ENCODE measurements at places on chromosomes 1 and 21. TPM values are rescaled to one million over a fixed set of nuclear protein-coding genes. Genes with fewer than 3 reads are reported as not detected.

CD1C gene
- total RNA-seq = not detected

- no peak for DNase-seq
Observed at GRCh38 chr1:226581650-226582330, 33.2 kb downstream of the STUM start.

GRCh38 chr21:41482301-41482700 lies 25.7 kb downstream of the TMPRSS2 start:
- no peak for DNase-seq

DNA sequence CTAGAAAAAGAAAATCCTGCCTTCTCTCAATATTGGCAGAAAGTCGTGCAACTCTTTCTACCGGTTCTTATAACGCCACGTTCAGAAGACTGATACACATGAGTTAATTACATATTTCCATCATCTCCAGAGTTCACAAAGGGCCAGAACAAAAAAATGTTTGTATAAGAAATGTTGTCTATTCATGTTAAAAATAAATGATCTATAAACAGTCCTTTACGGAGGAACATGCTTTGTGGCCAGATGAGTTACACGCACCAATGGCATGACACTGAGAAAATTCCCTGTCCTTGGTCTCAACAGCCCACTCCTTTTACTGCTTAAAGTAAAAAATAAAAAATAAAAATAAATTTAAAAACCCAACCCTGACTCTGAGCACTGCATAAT lies 29.5 kb downstream of the C2CD2 start:
- DNase-seq = no peak

GRCh38 chr1:5430136-5430535 lies 562.1 kb downstream of the NPHP4 start:
- no peak for DNase-seq

DMRTA2 gene
- total RNA-seq = not detected

IFFO2 gene
- 23.0 TPM for total RNA-seq

- no peak for DNase-seq
Observed at GRCh38 chr1:25245809-25246599, 1.2 kb downstream of the RSRP1 start.

UBL4B gene
- total RNA-seq = not detected

DNA sequence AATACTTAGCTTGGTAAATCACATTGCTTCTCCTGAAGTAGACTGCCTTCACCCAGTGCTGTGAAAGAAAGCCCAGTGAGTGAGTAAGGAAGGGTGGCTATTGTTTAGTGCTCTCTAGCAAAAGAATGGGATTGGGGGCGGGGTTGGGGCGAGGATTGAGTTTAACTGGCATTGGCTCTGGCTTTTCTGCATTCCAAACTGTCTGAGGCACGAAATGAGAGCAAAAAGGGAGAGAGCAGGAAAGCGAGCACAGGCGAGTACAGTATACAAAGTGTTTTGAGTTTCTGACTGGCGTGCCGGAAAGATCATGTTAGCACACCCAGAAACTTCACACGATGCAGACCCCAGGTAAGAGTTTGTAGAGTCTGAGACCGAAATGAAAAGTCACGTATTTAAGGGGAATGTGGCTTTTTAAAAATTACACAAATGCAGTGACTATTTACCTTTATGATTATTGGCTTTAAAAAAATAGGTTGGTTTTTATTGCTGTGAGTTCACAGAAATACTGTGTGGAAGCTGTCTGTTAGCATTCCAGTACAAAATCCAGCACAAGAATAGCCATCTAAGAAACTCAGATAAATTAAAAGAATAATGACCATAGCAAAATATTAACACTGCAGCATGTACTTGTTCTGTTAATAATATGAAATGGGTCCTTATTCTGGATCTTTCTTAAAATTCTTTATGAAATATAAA lies 155.4 kb downstream of the CLEC20A start:
- DNase-seq = no peak

BCAR3 gene
- total RNA-seq = 4.8 TPM

DNA sequence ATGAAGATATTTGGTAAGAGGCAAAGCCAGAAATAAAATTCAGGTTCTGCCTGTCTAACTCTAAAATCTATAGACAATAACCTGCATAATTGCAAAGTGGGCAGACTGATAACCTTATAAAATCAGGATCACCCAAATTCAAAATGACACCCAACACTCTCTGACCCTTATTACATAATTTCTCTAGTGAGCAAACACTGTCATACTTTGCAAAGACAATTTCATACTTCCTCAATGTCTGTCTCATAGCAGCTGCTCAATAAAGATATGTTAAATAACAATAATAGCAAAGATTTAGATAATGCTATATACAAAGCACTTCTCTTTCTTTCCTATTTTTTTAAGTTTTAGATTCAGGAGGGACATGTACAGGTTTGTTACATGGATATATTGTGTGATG lies 118.5 kb downstream of the UCHL5 start:
- DNase-seq = no peak

- DNase-seq = no peak
Observed at GRCh38 chr1:216914974-216915373, 191.7 kb upstream of the ESRRG start.

AK5 gene
- 0.59 TPM for total RNA-seq

RNU1-2 gene
- 2,332 TPM for total RNA-seq

GRCh38 chr1:204499511-204500468 lies 5.2 kb upstream of the PIK3C2B start:
- no peak for DNase-seq

DNA sequence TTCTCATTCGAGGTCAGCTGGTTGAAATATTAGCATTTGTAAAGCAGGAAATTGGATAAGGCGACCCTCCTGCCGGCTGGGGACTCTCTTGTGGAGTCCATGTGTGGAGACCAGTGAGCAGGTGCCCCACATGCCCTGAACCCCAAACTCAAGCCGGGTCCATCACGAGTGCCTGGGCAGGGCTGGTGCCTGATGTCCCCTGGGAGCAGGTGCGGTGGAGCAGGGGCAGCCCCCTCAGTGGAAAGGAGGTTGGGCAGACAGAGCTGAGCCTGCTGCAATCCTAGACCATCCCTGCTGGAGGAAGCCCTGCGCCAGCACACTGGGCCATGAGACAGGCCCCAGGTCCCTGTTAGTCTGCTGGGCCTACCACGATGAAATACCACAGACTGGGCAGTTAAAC lies 395.6 kb downstream of the NPHP4 start:
- DNase-seq = no peak

DNA sequence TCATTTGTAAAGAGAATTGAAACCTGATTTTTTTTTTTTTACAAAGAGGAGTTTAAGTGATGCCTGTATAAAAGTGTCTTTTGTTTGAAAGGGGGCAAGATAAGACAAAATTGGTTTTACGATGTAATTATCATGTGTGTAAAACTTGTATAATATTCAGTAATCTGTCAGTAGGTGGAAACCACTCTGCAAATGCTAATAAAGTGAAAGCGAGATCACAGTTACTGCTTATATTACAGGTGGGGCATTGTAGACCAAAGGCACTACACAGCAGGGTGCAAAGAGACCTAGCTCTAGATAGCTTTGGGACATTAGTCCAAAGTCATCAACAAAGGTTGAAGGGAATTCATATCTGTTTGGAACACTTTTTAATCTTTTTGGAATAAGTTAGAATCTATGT lies 174.2 kb downstream of the LHX8 start:
- DNase-seq = no peak

GRCh38 chr1:114328361-114328904 lies 174.8 kb upstream of the SYT6 start:
- DNase-seq = no peak

DNA sequence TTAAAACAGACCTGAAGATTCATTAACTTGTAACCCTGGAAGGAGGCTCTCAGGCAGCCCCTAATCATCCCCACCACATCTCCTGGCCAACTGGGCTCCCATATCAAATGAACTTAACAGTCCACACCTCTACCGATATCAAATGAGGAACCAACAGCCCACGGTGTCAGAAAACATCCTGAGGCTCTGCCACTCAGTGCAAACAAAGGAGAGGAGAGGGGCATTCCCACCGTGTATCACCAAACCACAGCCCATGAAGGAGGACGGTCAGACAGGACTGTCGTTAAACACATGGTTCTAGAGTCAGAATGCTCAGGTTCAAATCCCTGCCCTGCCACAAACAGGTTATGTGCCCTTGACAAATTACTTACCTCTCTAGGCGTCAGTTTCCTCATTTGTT lies 52.5 kb downstream of the ERI3 start:
- no peak for DNase-seq

GRCh38 chr1:54381524-54381923 lies 24.7 kb downstream of the SSBP3 start:
- no peak for DNase-seq

GRCh38 chr21:31731056-31731856 lies 662 bp downstream of the SCAF4 start:
- peak; percentile 42 for DNase-seq

- DNase-seq = no peak
Observed at GRCh38 chr1:6832531-6833188, 47.4 kb downstream of the CAMTA1 start.

- DNase-seq = no peak
Observed at GRCh38 chr1:225448146-225448805, 20.4 kb upstream of the LBR start.

DNA sequence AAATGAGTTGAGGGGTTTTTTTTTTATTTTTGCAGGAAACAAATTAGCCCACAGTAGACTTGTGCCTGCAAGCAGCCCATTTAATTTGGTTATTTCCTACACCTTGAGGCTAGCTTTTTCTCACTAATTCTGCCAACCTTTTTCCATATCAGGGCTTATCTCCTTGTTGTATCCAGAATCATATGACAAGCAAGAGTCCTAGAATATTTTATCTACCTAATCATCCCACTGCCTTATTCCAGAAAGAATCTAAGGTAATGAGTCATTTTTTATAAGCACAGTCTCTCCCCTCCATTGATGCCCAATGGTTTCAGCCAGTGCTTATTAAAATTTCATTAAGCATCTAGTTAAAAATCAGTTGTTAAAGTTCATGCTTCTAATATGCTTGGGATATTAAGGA lies 324.1 kb downstream of the BARHL2 start:
- no peak for DNase-seq

F3 gene
- total RNA-seq = 67.2 TPM

LCE2A gene
- total RNA-seq = not detected

DNA sequence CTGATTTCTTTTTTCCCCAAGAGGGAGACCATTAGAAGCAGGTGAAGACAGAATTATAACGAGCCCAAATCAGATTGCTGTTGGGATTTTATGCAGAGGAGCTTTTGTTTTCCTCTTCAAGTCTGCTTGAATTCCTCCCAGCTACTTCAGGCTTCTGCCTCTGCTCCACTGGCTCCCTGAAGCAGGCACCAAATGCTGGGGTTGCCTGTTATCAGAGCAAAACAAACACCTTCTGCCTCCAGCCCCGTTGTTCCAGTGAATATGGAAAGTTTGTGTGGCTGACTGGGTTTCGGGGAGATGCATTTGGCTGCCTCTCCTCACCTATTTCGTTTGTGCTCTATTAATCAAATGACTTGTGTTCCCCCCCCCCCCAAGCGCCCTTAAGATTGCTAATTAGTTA lies 209.2 kb downstream of the URB2 start:
- DNase-seq = no peak

DNA sequence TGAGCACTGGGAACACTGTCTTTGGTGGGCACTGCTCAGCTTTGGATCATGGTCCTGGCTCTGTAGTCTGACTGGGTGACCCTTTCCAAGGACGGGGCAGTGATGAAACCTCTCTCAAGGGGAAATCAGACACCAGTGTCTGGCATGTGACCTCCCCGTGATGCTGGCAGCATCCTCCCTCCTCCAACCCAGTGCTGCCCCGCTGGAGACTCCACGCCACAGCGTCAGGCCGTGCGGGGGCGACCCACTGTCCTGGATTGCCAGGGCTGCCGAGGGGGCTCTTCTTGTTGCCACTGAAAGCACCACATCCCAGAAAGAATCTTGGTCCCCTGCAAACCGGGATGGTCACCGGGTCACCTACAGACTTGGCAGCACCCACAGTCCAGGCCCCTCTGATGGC lies 146.4 kb upstream of the ARHGEF16 start:
- no peak for DNase-seq

GRCh38 chr1:54245501-54245900 lies 45.5 kb downstream of the MRPL37 start:
- no peak for DNase-seq

- DNase-seq = no peak
Observed at GRCh38 chr21:46146856-46147255, 8.5 kb downstream of the FTCD start.

DNA sequence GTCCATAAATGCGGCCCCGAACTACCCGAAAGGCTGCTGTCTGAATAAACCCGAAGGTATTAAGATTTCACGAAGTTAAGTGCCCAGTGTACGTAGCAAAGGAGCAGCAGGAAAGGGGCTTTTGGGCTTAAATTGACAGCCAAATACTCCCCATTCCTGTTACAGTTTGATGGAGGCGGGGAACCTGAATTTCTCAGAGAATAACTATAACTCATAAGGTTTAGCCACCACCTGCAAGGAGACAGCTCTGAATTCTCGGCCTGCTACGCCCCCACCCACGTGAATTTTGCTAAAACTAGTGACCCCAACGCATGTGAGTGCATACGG lies 5.2 kb downstream of the GFI1 start:
- no peak for DNase-seq

DNA sequence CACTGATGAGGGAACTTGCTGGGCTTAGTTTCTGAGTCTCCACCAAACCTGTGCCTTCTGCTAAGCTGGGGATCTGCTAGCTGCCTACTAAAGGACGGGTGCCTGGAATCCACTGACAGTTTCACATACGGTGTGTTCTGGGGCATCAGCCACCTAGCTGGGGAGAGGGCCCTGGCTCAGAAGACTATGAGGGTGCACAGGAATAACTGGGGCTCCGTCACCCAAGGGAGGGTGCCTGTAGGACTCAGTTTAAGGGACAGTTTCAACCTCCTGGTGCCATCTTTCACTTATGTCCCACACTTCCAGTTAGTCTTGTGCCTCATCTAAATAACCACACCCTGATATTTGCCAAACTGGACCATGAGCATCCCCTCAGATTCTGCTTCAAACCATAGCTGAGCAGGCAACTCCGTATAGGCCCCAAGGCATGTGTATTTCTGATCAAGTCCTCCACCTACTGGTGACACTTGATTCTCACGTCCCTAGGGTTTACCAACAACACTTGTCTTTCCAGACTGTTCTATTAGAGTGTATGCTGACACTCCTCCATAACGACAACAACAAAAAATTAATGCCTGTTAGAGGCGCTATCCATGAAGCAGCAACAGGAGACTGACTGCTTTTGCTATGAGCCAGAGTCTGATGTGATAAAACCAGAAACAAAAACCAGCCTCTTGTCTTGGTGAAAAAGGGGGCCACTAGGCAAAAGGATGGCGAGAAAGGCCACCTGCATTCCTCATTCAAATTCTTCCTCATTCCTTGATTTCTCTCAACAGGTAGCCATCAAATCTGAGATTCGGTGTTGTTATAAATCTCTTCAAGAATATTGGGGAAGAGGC lies 55.0 kb upstream of the PAXBP1 start:
- no peak for DNase-seq

FAM163A gene
- total RNA-seq = not detected

FCRL1 gene
- not detected for total RNA-seq

All from pancreas (tissue), 10 donors.